Effector CD4-positive, alpha-beta T cell (primary cell): ENCODE measurements at places on chromosomes 13 and 19.

DNA sequence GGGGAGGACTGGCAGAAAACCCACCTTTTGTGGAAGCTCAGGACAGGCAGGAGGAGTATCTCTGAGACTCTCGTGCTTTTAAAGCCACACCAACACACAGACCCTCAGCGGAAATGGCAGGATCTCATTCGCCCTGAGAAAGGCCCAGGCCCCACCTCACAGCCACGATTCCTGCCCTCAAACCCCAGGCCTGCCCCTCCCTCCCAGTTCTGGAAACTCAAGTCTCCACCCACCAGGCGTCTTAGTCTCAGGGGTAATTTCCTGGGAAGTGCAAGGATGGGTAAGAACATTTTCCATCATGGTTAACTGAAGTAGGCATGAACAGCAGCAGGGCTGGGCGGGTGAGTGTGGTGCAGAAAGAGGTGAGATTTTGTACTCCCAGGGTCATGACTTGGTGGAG is 8.0 kb upstream of the PDE4C start:
- no peak for DNase-seq

- DNase-seq, result no peak
These were observed 60.6 kb upstream of the C13orf46 start for GRCh38 chr13:114034481-114034891.

DNA sequence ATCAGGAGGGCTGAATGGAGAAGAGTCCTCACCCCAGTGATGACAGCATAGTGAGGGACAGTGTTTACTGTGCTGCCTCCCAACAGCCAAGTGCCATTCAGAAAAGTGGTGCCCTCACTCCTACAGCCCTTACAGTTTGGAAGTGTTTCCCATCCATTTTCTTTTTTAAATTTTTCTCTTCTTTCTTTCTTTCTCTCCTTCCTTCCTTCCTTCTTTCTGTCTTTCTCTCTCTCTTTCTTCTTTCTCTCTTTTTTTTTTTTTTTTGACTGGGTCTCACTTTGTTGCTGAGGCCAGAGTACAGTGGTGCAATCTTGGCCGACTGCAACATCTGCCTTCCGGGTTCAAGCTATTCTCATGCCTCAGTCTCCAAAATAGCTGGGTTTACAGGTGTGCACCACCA is 755.3 kb downstream of the UQCRFS1 start:
- no peak for DNase-seq

DNA sequence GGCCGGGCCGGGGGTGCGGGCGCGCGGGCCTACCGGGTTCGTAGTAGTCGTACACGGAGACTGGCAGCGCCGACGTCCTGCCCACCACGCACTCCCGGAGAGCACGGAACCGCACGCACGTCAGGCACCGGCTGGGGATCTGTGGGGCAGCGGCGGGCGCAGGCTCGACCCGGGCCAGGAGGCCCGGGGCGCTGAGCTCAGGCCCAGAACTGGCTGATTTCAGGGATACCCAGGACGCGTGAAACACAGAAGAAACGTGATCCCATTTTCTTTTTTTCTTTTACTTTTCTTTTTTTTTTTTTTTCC is 9.0 kb downstream of the F2RL3 start:
- no peak for DNase-seq

GRCh38 chr19:4974880-4975469 is 6.1 kb downstream of the KDM4B start:
- no peak for DNase-seq

- no peak for DNase-seq
These were observed 663.8 kb downstream of the LIG4 start for GRCh38 chr13:107551521-107551920.

- DNase-seq, result no peak
These were observed 192.7 kb upstream of the MIR17HG start for GRCh38 chr13:91154558-91155353.

GRCh38 chr13:47326061-47326460 is 429.2 kb upstream of the HTR2A start:
- no peak for DNase-seq

DNA sequence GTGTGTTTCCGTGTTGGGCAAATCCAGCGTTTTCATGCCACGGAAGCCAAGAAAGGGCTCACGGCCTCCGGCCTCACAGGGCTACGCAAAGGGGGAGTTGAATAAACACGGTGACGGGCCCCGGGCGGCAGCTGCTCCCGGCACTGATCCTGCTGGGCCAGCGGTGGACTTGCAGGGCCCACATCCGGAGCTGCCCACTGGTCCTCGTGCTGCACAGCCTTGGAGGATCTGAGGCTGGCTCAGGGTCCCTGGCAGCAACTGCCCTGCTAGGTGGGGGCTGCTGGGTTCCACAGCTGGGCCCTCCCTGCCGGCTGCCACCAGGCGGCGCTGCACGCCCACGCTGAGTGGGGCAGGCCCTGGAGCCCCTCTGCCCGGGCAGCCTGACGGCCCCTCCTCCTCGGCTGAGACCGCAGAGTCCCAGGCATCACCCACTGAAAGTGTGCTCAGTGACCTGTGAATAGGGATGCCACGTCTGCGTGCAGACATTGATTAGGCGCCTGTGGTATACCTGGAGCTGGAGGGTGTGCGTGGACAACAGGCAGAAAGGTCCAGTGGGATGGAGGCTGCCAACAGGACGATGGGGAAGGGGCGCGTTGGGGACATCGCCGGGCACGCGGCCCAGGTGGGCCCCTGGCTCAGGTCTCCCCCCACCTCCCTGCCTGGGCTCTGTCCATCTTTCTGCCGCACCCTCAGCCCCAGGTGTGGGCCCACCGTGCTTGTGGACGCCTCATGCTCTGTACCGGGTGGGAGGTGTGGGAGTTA is 5.3 kb upstream of the HCN2 start:
- DNase-seq, result peak; percentile 61

GRCh38 chr13:29507356-29507755 is 88.1 kb downstream of the SLC7A1 start:
- no peak for DNase-seq

- DNase-seq, result no peak
These were observed 125.9 kb downstream of the SUCLA2 start for GRCh38 chr13:47875201-47875600.

- DNase-seq, result no peak
These were observed 39.2 kb upstream of the GARRE1 start for GRCh38 chr19:34215006-34215665.

DNA sequence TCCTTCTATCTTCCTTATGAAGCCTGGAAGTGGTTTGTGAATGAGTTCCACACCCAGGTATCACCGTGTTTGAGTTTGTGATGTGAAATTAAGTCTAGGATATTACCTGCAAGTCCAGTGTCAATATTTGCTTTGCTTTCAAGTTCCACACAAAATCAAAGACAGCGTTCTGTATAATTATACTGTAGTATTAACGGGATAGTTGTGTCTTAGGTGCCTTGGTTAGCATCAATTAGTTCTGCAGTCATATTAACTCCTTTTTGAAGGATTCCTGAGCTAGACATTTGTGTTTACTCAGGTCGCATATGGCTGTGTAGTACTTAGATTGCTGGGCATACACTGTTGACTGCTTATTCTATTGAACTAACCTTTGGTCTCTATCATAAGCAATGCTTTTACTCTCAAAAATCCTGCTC is 54.4 kb downstream of the ERCC5 start:
- DNase-seq, result no peak

DNA sequence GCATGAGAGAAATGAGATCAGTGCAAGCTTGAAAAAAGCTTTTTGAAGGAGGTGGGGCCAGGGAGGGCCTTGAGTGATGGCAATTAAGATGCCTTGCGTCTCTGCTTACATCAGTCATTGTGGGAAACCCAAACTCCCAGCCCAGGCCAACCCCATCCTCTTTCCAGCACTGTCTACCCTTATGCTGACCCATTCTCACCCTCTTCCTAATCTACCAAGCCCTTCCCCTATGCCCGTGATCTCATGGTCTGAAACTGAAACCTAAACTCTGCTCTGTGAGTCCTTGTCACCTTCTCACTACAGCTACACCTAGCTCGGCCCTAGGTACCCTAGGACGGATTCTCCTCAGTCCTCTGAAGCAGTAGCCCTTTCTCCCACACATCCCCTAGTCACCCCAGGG is 36.0 kb upstream of the SERP2 start:
- no peak for DNase-seq

DNA sequence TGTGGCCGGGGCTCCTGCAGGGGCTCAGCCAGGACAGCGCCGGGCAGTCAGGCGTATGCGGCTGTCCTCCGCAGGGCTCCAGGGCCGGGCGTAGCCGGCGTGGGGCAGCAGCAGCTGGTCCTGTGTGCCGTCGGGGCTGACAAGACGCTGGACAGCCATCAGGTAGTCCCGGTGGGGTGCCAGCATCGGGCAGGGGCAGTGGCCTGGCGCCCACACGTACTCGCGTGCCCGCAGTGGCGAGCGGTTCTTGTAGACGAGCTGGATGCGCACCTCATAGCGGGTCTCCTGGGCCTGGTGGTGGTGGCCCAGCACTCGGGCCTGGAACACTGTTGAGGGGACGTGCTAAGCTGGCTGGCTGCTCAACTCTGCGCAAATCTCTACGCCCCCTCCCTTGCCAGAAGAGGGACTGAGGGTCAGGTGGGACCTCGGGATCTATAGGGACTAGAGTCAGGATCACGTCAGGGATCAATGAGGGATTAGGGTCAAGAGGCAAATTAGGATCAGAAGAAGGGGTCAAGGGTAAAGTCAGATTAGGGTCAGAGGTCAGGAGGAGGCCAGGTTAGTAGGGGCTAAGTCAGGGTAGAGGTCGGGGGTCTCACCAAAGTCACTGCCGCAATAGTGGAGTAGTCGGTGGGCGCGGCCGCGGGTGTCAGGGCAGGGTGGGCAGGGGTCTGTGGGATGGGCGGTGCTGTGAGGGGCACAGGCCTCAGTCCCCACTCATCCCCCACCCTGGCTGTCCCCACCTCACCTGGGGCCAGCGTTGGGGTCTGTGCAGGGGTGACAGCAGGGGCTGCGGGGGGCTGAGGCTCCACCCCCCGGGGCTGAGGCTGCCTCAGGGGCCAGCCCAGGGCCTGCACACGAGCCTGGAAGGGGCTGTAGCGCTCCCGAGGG is 6.6 kb downstream of the ADAMTSL5 start:
- no peak for DNase-seq

DNA sequence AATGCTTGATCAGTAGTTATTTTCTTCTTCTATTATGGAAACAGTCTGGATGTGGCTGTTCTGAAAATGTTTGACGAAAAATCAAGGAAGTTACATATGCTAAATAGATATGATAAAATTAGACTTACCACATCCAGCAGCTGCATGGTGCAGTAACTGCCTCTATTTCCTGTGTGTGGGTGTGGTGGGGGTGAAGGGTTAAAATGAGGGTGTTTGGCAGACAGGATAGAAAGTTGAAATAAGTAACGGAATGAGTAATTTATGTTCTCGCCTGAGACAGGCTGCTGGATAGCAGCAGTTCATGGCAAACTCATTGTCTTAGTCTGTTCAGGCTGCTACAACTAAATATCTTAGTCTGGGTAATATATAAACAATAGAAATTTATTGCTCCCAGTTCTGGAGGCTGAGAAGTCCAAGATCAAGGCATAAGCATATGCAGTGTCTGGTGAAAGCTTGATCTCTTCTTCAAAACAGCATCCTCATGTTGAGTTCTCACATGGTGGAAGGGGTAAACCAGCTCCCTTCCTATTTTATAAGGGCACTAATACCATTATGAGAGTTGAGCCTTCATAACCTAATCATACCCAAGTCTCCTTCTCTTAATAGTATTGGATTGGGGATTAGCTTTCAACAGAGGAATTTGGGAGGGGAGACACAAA is 1248.9 kb downstream of the SLITRK5 start:
- no peak for DNase-seq
